Stimulated activated CD4-positive, alpha-beta T cell treated with anti-CD3 and anti-CD28 coated beads, Interleukin-2, amount 100 ng/mL, for 24 hours (primary cell): ENCODE measurements at places on chromosomes 7 and 10.

DNA sequence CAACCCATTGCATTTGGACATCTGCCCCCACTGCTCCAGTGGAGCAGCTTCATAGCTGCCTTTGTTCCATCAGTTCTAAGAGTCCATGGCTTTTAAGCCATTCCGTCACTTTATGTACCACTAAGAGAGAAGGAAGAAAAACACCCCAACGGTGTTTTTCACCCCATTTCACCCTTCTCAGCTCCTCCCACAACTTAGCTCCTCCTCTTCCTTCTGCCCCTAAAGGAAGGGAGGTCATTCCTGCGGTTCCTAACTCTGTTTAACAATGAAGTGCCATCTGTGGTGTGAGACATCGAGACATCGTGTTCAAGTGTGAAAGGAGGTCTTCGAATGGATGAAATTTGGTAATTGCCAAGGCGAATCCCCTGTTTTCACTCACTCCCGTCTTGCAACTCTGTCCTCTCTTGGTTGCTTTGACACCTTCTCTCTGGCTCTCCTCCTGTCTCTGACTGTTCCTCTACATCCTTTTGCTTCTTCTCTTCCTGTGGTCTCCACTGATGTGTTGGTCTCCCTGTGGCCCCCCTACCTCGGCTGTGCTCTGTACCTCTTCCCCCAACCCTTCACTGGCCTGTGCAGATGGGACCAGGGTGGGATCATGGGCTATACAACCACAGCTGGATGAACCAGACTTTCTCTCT, 23.0 kb downstream of the SMKR1 start:
- DNase-seq: no peak

GRCh38 chr10:86635402-86635801, 18.9 kb upstream of the OPN4 start:
- no peak for DNase-seq

- peak; percentile 66 for DNase-seq
Measured at GRCh38 chr10:43407148-43407575, 1.8 kb downstream of the HNRNPF start.

DNA sequence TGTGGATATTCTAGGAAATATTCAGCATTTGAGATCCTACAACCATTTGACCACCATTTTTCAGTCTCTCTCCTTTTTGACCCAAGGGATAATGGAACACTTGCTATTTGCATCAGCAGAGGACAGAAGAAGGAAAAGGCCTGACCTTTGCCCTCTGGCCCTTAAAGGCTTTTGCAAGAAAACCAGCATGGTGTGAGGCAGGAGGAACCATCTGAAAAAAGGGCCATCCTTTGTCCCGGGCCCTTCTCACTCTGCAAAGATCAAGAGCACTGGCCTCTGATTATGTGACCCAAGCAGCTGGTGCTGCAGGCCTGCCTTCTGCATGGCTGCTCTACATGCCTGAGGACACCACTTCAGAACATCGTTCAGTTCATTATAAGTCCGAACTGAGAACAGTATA, 133.3 kb upstream of the STK17A start:
- no peak for DNase-seq

GRCh38 chr7:99105756-99106155, 38.2 kb downstream of the SMURF1 start:
- DNase-seq: no peak
